ENCODE measurements at places on chromosomes 11 and 22.
A peak's percentile ranks its signal among the peaks of the same experiment; 100 is the strongest.

DNA sequence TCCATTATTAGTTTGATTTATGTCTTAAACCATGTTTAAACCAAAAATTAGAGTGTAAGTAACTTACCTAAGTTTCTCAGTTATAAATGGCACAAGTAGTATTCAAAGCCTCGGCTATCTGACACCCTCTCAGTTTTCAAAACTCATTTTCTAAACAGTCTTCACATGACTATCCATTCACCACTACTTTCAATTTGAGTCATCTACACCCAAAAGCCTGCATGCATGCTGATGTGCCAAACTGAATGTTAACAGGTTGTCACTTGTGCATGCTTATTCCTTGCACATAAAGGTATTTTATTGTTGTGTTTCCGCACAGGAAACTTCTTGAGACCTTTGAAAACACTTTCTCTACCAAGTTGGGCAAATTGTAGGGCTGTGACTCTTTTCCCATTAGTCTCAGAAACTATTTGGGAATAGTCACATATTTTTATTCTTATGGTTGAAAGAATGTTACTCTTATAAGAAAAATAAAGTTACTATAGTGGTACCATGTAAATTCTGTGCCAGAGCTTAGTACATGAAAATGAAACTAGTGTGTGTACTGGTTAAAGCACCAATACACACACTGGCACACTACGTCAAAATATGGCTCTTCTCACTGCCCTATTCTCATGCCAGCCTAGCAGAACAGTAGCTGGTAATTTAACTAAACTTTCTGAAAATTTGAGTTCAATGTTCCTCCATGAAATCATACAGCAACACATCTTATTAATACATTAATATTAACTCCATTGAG, 2.2 kb upstream of the OR51E2 start:
- DNase-seq = no peak

DNA sequence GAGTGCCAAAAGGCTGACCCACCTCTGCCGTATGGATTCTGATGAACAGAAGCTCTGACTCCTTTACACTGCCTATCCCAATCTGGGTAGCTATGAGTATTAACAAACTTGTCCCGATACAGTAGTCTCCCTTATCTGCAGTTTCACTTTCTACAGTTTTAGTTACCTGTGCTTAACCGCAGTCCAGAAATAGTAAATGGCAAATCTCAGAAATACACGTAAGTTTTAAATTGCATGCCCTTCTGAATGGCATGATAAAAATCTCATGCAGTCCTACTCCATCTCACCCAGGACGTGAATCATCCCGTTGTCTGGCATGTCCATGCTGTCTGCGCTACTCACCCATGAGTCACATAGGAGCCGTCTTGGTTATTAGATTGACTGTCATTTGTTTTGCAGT, 68.8 kb downstream of the SNX19 start:
- peak; percentile 83 for DNase-seq

GRCh38 chr11:71251761-71252268, 562 bp downstream of the SHANK2 start:
- DNase-seq = no peak

GRCh38 chr11:61292356-61292755, 2.8 kb downstream of the VWCE start:
- DNase-seq = no peak

- no peak for DNase-seq
Measured at GRCh38 chr22:46893281-46894020, 131.0 kb downstream of the TBC1D22A start.

GRCh38 chr11:65919573-65920371, 546 bp downstream of the DRAP1 start:
- no peak for DNase-seq

DNA sequence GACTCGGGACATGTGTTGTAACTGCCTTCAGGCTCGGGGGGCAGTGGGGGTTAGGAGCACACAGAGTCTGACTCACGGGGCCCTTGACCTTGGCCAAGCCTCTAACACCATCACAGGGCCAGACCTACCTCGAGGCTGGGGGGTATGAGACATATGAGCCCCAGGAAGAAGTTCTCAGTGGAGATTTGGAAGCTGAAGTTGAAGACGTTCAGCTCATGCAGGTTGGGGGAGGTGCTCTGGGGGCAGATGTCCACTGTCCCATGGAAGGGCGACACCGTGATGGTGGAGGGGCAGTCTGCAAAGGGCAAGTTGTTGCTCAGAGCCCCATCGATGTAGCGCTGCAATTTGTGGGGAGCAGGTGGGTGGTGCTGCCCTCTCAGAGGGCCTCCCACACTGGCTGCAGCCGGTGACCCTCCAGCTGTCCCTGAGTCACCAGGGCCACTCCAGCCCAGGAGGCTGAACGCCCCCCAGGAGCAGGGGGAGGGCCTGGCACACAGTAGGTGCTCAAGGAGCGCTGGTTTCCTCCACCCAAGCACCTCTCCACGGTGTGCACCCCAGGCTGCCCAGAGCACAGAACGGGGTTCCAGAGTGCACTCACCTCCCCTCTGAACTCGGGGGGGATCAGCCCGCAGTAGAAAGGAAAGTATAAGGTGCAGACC, 2.5 kb downstream of the PNPLA5 start:
- DNase-seq = no peak

DNA sequence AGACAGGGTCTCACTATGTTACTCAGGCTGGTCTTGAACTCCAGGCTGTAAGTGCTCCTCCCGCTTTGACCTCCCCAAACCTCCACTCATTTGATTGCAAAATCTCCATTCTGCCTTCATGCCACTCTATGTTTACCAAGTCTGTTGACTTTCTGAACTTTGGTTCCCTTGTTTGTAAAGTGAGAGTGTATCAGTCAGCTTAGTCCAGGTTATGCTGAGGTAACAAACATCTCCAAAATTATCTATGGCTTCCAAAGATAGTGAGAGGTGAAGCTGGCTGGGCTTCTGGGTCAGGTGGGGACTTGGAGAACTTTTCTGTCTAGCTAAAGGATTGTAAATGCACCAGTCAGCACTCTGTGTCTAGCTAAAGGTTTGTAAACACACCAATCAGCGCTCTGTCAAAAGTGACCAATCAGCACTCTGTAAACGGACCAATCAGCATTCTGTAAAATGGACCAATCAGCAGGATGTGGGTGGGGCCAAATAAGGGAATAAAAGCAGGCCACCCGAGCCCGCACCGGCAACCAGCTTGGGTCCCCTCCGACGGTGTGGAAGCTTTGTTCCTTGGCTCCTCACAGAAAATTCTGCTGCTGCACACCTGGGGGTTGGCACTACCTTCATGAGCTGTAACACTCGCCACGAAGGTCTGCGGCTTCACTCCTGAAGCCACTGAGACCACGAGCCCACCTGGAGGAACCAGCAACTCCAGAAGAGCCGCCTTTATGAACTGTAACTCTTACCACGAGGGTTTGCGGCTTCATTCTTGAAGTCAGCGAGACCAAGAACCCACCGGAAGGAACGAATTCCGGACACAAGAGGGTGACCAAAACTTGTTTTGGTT, 109.3 kb downstream of the MIAT start:
- DNase-seq = no peak

GRCh38 chr11:17878743-17879142, 134.1 kb downstream of the SERGEF start:
- DNase-seq = no peak

- DNase-seq = no peak
Measured at GRCh38 chr11:83508804-83509203, 222.6 kb upstream of the CCDC90B start.

- DNase-seq = no peak
Measured at GRCh38 chr11:77345621-77346020, 44.1 kb upstream of the GDPD4 start.

DNA sequence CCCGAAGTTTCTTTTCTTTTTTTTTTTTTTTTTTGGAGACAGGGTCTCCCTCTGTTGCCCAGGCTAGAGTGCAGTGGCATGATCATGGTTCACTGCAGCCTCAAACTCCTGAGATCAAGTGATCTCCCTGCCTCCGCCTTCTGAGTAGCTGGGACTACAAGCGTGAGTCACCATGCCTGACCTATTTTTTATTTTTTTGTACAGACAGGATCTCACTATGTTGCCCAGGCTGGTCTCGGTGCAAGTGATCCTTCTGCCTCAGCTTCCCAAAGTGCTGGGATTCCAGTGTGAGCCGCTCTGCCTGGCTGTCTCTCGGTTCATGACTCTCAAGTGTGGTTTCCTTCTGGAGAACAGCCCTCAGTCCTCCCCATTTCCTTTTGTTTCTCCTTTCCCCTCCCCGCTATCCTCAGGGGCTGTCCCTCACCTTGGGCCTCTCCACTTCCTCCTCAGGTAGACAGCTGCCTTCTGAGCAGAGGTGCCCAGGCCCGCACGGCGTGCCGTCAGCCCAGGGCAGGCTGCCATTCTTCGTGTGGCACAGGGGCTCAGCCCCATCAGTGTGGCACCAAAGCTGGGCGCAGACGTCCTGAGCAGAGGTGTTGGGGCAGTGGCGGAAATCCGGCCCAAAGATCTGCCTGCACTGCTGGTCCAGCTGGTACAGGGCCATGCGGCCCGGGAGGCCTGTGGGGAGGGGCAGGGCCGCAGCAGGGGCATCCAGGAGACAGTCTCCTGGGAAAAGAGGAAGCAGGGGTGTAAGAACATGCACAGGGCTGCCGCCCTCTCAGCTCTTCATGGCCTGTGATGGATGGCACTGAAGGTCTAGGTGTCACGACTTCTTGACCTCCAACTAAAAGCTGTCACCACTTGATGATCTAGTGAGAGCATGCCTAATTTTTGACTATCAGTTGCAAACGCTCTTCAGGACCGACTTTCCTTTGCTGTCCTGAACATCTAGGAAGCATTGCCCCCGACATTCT, 14.0 kb downstream of the ADAMTS8 start:
- no peak for DNase-seq

- DNase-seq = no peak
Measured at GRCh38 chr11:84241343-84242131, 955.4 kb upstream of the CCDC90B start.

GRCh38 chr11:44793350-44794090, 66.8 kb downstream of the TSPAN18 start:
- DNase-seq = no peak

DNA sequence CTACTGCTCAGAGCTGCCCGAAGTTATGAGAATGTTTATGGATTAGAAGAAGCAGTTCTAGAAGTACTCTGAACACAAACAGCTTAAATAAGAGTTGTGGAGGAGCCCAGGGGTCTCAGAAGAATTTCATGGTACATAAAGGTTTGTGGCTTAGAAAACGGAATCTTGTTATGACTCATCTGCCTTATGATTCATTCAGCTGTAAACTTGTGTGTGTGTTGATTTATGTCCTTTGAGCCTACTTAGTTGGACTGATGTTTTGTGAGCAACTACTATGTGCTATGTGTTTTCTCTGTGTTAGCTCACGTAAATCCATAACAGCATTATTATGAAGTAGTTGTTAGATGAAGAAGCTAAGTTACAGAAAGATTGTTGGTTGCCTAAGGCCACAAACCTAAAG, 203.7 kb downstream of the PGR start:
- DNase-seq = peak; percentile 37

DNA sequence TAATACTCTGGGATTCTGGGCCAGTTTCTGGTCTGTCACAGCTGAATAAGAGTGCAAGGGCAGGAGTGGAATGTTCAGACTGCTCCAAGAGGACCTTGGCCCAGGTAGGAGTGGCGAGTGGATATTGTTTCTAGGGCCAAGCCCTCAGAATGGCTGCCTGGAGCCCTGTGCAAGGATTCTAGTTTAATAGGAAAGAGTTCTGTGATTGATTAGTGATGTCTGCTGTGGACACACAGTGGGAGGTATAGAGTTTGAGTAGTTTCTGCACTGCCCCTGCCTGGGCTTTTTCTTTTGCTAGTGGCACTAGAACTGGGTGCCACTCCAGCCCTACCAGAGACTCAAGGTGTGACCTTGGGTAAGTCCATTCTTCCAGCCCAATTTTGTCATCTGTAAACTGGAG, 9.7 kb upstream of the MPPED1 start:
- DNase-seq = no peak

DNA sequence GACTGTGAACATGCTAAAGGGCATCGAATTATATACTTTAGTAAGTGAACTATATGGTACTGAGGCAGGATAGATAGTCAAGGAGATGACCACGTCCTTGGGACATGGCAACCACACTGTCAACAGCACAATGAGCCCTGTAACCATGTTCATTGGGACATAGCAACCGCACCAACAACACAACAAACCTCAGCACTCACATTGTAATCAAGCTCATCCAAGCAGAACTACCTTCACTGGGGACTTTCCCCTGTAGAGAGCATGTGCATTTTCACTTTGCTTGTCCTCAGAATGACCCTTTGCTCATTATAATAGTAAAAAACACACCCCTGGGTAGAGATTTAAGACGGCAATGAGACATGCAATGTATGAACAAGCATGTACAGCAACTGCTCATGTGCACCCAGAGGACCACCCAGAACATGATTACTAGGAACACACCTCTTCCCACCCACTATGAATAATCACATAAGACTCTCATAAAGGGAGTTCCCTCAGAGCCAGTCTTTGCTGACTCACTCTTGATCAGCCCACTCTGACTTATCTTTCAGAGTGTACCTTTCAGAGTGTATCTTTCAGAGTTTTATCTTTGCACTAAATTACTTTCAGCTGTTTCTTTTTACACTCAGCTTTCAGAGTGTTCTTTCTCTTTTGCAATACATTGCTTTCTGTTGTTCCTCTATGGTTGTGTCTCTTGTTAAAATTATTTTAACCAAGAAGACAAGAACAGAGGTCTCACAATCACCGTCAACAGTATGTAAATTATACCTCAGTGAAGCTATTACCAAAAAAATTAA, 4.1 kb upstream of the PLAAT2 start:
- peak; percentile 26 for DNase-seq

- no peak for DNase-seq
Measured at GRCh38 chr11:66720899-66721470, 8.0 kb downstream of the SPTBN2 start.

- no peak for DNase-seq
Measured at GRCh38 chr11:126115816-126116331, 53.2 kb upstream of the CDON start.

GRCh38 chr11:129590030-129590752, 214.5 kb downstream of the BARX2 start:
- no peak for DNase-seq

DNA sequence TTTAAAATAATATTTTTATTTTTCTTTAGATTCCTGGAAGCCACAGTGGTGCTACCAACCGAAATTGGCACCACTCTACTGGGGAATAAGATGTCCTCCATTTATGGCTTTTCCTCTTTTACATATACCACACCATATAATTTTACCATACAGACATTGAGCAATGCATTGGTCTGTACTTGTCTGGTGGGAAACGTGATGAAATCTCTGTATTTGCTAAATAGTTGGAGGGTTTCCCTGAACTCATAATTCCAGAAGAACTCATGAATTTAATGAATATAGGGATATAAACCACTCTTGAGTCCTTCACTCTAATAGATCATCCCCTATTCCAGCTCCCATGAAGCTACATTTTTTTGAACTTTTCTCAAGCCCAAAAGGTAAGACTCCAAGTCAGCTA, 28.0 kb upstream of the MMP13 start:
- DNase-seq = no peak

DNA sequence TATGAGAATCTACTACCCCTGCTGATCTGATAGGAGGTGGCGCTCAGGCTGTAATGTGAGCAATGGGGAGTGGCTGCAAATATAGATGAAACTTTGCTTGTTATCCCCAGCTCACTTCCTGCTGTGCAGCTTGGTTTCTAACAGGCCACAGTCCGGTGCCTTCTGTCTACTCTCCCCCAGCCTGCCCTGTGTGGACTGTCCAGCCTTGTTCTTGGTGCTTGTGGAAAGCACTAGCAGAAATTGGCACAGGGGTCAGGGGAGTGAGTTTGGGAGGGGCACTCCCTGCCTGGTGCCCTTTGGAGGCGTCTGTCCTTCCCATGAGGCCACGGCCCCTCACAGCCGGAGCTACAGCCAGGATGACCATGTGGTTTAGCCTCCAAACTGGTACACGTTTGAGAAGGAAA, 14.3 kb downstream of the MOV10L1 start:
- DNase-seq = no peak

GRCh38 chr11:46202149-46202548, 75.3 kb upstream of the CREB3L1 start:
- DNase-seq = peak; percentile 48
